Renal cortex interstitium (tissue), 15 donors: ENCODE measurements at places on chromosomes 7 and 10. TPM values are rescaled to one million over a fixed set of nuclear protein-coding genes. Genes with fewer than 3 reads are reported as not detected.

NXPH1 gene
- polyA plus RNA-seq, result 0.21 TPM

AGR2 gene
- polyA plus RNA-seq, result 74.6 TPM

TMEM236 gene
- polyA plus RNA-seq, result 0.34 TPM

PNLIPRP2 gene
- polyA plus RNA-seq, result not detected

PTPRN2 gene
- 7.7 TPM for polyA plus RNA-seq

NPSR1 gene
- 0.21 TPM for polyA plus RNA-seq

JCAD gene
- polyA plus RNA-seq, result 29.6 TPM

PROSER2 gene
- 5.4 TPM for polyA plus RNA-seq

EFCAB10 gene
- polyA plus RNA-seq, result 2.2 TPM

C10orf67 gene
- polyA plus RNA-seq, result 2.0 TPM

AZGP1 gene
- polyA plus RNA-seq, result 61.6 TPM

PNLIPRP3 gene
- polyA plus RNA-seq, result not detected

CUTC gene
- 26.4 TPM for polyA plus RNA-seq

IRF5 gene
- 10.3 TPM for polyA plus RNA-seq

FGL2 gene
- 71.8 TPM for polyA plus RNA-seq

NPTX2 gene
- polyA plus RNA-seq, result 4.6 TPM

PLAU gene
- polyA plus RNA-seq, result 14.8 TPM

CASTOR2 gene
- 6.4 TPM for polyA plus RNA-seq

KCNH2 gene
- 13.6 TPM for polyA plus RNA-seq

LGI1 gene
- polyA plus RNA-seq, result 4.2 TPM

TRPV5 gene
- polyA plus RNA-seq, result 0.72 TPM

C10orf105 gene
- polyA plus RNA-seq, result 0.13 TPM

CLDN15 gene
- polyA plus RNA-seq, result 8.2 TPM

PRPS1L1 gene
- polyA plus RNA-seq, result not detected

HOXA1 gene
- 2.5 TPM for polyA plus RNA-seq

GNAT3 gene
- not detected for polyA plus RNA-seq

C10orf62 gene
- polyA plus RNA-seq, result 1.3 TPM

NEURL1 gene
- polyA plus RNA-seq, result 0.90 TPM

LDB1 gene
- polyA plus RNA-seq, result 118 TPM

COL13A1 gene
- 23.1 TPM for polyA plus RNA-seq

MKI67 gene
- 69.5 TPM for polyA plus RNA-seq

TET1 gene
- polyA plus RNA-seq, result 11.0 TPM

MALRD1 gene
- 3.7 TPM for polyA plus RNA-seq

STEAP2 gene
- polyA plus RNA-seq, result 20.4 TPM

SRI gene
- polyA plus RNA-seq, result 118 TPM

MSS51 gene
- 5.0 TPM for polyA plus RNA-seq

AGAP5 gene
- polyA plus RNA-seq, result 11.2 TPM

AKR1C4 gene
- polyA plus RNA-seq, result not detected

AGR3 gene
- polyA plus RNA-seq, result 0.90 TPM

ASB10 gene
- not detected for polyA plus RNA-seq

HHEX gene
- polyA plus RNA-seq, result 6.3 TPM

HOXA10 gene
- 140 TPM for polyA plus RNA-seq

MYO1G gene
- polyA plus RNA-seq, result 0.83 TPM

MSMB gene
- not detected for polyA plus RNA-seq
